ENCODE measurements at places on chromosomes 1 and 21.

- no peak for DNase-seq
Observed at GRCh38 chr1:116850436-116850835, 59.3 kb upstream of the PTGFRN start.

- no peak for DNase-seq
Observed at GRCh38 chr1:8293118-8293517, 24.8 kb upstream of the SLC45A1 start.

GRCh38 chr21:31874812-31875212 is 2.0 kb downstream of the HUNK start:
- DNase-seq: no peak

DNA sequence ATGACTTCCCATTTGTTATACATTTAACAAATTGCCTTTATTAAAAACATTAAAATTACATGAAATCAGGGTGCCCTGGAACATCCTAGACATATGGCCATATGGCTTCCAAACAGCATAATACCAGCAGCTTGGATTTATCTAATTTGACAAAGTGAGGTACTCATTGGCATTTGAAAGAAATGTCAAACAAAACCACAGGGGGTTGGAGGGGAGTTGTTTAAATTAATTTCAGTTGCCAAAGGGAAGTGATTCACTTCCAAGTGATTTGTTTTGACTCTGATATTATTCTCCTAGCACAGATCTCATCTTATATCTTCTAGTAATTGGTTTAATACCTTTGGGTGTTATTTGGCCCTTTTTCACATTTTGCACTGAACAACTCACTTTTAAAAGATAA is 24.5 kb upstream of the POU2F1 start:
- no peak for DNase-seq

- no peak for DNase-seq
Observed at GRCh38 chr1:26170472-26170821, 739 bp downstream of the ZNF593 start.

DNA sequence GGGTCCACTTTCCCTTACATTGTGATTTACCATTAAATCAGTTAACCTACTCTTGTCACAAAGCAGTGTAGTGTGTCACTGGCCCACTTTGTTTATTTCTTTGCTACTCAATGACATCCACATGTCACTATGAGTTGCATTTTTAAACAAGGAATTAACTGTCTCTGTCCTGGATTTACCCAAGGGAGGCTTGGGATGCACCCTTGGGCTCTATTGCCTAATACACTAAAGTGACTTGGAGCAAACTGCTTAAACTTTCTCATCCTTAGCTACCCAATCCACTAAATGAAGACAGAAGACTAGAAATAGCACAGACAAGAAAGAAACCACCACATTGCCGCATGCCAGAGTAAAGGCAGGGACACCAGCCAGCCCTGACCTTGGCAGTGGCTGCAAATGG is 136.2 kb upstream of the TIAM1 start:
- DNase-seq: no peak

DNA sequence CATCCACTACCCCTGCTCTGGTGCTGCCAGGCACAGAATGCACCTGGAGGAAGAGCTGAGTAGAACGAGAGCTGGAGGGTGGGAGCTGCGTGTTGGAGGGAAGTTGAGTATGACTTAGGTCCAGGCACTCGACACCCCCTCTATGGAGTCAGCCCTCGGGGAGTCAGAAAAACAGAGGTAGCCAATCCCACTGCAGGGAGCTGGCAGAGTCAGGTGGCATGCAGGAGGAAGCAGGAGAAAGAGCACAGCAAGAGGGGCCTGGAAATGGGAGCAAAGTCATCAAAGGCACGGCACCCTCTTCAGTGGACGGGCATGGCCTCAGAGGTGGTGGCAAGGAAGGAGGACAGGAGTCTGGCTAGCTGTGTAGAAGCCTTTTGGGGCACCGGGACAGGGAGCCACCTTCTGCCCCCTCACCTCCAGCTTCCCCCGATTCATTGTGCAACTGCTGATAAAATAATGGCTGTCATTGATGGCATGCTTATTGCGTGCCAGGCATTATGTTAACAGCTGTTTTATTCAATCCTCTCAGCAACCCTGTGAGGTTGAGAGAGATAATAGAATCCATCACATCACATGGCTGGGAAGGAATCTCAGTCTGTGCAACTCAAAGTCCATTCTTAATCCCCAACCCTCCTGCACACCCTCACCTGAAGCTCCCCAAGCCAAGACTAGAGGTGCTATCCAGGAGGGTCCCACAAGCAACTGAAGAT is 42.0 kb downstream of the C1orf198 start:
- DNase-seq: no peak

DNA sequence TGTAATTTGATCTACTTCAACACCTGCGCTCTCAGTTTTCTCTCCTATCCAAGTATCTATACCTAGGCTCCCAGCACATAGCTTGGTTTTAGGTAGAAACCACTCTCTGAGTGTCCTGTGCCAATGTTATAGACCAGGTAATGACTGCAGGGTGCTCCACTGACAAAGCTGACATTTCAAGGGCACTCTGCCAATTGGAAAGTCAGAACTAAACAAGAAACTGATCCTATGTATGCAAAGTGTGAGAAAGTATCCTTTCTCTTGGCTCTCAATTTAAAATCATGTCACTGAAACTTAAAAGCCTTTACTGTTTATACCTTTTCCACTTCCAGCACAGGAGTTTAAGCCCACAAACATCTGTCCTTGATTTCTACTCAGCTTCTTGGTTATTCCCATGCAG is 45.0 kb upstream of the AIM2 start:
- DNase-seq: no peak

DNA sequence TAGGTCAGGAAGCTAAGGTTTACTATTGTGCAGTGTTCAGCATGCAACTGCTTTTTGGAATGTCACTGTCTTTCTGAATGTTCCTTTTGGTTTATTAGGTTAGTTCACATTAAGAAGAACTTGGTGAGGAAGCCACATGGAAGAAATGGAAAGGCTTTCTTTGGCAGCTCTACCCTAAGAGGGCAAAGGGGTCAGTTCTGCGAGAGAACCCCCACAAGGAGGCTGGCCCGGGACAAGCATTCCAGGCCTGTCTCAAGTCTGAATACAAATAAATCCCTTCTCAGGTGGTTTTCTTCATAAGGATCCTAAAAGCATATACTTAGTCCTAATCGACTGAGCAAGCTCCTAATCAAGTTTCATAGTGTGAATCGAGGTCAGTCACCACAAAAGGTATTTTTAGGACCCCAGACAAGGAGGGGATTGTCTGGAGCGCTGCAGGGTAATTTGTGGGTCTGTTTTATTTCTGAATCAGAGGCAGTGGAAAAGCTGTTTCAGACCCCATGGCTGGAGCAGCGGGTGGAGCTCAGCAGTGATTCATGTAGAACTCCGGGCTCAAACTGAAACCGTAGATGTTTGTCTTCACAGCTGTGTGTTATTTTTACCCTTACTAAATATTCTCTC is 63.3 kb downstream of the ERG start:
- DNase-seq: no peak

DNA sequence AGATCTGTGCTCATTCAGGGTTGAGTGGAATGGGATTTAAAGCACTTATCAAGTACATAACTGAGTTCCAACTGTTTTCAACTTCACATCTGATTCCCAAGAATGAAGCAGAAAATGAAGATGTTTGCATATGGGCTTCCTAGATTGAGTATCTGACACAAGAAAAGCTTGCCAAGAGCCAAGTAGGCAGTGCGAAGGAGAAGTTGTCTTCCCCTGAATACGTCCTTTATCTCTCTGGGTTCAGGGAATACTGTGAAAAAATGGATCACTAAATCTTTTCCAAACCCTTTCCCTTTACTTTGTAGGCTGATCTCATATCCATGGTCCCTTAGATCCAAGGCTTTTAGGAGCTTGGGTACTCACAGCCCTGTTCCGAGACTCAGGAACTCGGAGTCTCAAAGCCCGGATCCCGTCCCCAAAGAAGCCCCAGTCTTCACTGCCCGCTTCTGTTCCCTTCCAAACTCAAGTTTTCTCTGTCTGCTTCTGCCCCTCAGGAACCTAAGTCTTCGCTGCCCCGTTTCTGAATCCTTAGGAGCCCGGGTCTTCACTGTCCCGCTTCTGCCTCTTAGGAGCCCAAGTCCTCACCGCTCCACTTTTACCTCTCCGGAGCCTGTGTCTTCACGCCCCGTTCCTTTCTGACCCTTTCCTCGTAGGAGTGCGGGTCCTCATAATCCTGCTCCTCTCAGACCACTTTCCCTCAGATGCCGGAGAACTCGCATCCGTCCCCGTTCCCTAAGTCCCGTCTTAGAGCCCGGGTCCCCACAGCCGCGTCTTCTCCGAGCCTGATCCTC is 616 bp downstream of the TAF12 start:
- peak; percentile 21 for DNase-seq
